ENCODE measurements at places on chromosomes 3 and 15.

DNA sequence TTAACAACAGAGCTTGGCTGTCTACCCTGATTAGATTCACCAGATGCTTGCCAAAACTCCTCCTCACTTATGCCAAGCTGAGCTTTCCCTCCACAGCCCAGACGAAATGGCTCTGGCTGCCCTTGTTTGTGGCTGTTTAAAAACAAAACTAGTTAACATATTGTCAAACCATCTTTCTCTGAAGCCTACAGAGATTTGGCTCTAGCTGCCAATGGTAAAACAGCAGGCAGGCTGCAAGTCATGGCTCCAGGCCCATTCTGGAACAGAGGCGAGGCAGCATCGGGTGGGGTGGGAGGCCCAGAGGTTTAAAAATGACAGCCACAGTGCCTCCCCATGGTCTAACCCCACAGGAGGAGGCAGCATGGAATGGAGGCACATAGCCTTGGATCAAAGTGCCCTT lies 75.9 kb downstream of the SCN5A start:
- DNase-seq: no peak

- DNase-seq: peak; percentile 16
Observed at GRCh38 chr3:119588112-119588511, 8.8 kb downstream of the ADPRH start.

- no peak for DNase-seq
Observed at GRCh38 chr15:98981851-98982722, 25.5 kb downstream of the PGPEP1L start.

DNA sequence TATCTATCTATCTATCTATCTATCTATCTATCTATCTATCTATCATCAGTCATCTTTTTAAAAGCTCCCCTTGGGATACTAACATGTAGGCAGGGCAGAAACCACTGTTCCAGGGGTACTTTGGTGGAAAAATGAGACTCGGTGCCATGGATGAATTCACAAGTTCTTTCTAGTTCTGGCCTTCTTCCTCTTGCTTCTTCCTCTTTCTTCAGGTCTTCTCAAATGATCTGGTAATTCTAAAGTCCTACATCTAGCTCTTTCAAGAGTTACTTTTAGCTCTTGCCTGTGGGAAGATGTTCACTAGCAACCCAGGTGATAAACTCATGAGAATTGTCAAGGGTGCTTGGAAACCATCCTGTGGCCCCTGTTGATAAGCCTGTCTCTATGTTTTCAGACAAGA lies 168.5 kb upstream of the TBC1D5 start:
- no peak for DNase-seq

DNA sequence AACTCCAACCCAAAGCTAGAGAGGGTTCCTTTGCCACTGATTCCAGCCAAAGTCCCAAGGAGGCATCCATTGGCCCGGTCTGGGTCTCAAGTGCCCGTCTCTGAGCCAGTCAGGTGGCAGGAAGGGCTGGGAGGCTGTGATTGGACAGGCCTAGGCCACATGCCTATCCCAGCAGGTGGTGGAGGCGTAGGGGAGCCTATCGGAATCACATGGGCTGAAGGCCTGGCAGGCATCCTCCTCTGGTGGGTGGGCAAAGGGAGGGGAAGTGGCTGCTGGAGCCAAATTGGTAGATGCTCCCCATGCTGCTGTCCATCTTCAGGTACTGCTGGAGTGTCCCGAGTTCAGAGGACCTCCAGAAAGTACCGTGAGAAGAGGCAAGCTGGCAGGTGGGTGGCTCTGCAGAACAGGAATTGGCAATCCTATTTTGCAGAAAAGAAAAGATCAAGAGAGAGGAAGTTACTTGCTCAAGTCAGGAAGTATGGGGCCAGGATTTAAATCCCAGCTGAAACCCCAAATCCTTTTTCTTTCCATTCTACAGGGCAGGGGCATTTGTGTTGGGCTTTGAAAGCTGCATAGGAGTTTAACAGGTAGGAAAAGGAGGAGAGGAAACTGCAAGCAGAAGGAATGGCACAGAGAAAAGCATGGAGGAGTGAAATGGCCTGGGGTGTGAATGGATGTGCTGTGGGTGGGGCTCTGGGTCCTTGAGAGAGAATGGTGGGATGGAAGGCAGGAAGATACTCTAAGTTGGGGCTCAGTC lies 3.7 kb downstream of the CHST13 start:
- DNase-seq: no peak

DNA sequence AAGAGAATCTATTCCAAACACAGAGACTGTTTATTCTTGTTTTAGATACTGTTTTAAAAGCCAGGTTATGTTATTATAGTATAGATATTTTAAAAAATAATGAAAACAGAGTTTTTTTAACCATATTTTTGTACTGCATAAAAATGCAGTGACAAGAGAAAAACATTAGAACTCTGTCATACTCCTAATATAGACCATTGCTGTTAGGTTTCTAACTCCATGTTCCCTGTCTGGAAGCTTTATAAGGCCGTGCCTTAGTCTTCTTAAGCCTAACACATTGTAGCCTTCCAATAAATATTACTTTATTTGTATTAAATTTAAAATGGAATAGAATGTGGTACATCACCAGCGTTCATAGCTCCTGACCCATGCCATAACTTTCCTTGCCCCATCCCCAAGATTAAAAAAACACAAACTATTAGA lies 53.2 kb downstream of the MBNL1 start:
- no peak for DNase-seq

DNA sequence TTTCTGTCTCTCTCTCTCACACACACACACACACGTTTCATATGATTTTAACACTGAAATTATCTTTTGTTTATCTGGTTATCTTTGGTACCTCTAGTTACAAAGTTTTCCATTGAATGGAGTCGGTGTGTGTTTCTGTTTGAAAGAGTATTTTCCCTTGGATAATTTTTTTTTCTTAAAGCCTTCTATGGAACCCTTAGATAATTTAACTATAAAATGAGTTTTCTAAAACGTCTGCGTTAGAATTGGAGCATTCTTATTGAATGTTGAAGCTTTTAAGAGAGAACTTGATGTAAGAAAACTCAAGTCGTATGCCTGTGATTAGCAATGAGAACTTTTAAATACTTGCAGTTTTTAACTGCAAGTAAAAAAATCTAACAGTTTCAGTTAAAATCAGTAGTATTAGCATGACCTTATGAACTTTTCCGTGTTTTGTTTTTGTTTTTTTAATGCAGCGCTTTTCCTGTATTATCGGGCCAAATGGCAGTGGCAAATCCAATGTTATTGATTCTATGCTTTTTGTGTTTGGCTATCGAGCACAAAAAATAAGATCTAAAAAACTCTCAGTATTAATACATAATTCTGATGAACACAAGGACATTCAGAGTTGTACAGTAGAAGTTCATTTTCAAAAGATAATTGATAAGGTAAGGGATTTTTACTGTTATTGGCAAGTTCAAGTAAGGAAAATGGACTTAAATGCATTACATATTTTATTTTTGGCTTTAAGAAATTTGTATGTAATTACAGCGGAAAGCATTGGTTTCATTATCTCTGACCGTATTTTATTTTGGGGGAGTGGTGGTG lies 3.0 kb downstream of the SMC4 start:
- no peak for DNase-seq

- no peak for DNase-seq
Observed at GRCh38 chr3:85487375-85487774, 528.6 kb downstream of the CADM2 start.

GRCh38 chr15:90286678-90287077 lies 21.2 kb downstream of the NGRN start:
- no peak for DNase-seq

GRCh38 chr3:173893835-173894234 lies 496.3 kb downstream of the NLGN1 start:
- no peak for DNase-seq

DNA sequence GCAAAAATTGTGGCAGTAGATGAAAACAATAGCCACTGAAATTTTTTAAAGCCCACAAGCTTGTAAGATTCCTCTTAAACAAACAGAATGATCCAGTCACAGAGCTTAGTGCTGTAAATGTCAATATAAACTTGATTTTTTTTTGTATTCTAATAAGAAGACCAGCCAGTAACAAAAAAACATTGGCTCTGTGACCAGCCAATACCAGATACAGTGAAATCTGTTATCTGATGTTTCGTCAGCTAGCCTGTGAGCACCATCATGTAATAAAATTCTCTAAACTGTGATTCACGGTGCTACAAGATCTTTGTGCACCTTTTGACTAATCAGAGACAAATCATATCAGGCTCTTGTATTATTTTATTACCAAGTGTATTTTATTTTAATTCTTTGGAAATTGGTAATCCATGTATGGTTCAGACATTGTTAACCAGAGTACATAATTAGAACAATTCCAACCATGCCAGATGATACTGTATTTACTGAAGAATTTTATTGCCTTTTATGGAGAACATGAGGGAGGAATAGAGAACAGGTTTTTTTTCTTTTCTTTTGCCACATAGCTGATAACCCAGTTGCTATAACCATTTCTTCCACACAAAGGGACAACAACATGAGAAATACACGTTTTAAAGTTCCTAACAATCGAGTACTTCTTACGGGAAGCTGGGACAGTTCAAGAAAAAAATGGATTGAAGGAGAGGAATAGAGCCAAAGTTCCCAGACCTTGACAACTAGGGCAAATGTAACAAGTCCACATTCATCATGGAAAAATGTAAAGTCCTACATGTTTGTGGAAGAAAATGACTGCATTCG lies 71.9 kb downstream of the FILIP1L start:
- DNase-seq: no peak

DNA sequence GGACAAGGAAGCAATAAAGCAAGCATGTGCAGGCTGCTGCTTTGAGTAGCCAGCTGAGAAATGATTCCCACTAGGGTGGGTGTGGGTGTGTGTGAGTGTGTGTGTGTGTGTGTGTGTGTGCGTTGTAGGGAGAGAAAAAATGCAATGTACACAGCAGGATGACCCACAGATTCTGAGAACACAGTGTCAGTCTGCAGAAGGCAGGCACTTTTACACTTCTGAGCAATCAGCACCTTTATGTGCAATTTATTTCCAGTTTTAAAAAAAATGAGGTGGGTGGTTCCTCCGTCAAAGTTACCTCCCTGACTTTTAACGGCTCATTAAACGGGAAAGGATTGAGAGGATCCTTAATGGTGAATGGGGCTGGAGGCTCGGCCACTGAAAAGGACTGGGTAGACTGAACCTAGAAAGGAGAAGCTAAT lies 38.5 kb upstream of the LIPC start:
- DNase-seq: no peak

GRCh38 chr3:176430244-176431037 lies 766.8 kb downstream of the TBL1XR1 start:
- peak; percentile 51 for DNase-seq

GRCh38 chr3:189580190-189580589 lies 51.0 kb upstream of the TP63 start:
- no peak for DNase-seq

Measured in forelimb muscle (tissue), 1 donor.